ENCODE measurements at places on chromosomes 13 and 19. TPM values are rescaled to one million over a fixed set of nuclear protein-coding genes. Genes with fewer than 3 reads are reported as not detected.

Gene ARHGAP33
- 18.5 TPM for total RNA-seq

DNA sequence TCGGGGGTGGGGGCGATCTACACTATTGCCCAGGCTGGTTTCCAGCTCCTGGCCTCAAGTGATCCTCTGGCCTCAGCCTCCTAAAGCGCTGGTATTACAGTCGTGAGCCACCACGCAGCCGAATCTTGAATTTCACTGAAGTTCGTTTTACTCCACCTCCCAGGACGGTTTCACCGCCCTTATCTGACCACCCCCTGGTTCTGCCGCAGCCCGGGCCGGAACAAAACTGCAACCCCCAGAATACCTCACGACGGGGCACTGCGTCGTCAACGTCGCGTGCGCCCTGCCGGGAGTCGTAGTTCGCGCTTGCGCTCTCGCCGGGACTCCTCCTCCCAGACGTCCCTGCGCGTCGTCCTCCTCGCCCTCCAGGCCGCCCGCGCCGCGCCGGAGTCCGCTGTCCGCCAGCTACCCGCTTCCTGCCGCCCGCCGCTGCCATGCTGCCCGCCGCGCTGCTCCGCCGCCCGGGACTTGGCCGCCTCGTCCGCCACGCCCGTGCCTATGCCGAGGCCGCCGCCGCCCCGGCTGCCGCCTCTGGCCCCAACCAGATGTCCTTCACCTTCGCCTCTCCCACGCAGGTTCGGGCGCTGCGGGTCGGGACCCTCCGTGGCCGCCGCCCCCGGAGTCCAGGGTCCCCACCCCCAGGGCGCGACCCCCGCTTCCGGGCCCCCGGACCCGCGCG lies at the start of gene ATP5F1D:
TSS of gene ATP5F1D (plus strand) at position 335 of the 679 bp plus-strand sequence. CDS start at position 435, 100 bp downstream.
- peak; percentile 96 for DNase-seq

- no peak for DNase-seq
Measured at GRCh38 chr13:40403509-40404241, 262.8 kb downstream of the FOXO1 start.

DNA sequence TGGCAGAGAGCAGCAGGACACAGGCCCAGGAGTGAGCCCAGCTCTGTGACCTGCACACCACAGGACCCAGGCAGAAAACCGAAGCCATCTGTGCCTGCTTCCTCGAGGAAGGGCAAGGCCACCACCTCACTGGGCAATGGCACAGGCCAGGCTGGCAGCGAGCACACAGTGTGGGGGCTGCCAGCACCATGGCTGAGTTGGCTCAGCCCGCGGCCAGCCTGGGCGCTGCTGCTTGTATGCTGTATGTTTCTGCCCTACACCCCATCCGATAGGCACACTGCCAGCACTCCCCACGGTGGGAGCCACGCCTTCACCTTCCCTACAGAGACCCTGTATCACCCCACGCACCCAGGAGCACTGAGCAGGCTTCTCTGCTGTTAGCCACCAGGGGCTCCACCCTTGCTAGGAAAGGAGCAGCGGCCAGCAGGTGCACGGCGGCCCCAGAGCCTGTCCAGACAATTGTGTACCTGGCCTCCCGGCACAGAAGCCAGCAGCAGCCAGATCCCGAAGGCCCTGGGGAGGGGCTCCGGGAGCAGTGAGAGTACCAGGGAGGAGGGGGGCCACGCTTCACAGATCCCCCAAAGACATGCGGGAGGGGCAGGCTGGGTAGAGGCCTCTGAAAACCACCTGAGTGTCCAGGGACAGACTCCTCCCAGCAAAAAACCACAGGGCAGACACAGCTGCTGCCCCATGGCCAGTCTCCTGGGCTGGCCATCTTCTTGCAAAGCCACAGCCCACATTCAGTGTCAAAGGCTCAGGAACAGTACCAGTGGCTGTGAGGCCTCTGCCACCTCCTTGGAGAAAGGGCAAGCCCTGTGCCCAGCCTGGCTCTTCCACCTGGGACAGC lies 56.1 kb downstream of the MLLT1 start:
- DNase-seq: peak; percentile 75

- no peak for DNase-seq
Measured at GRCh38 chr19:47039239-47039874, 9.1 kb downstream of the TMEM160 start.

Gene F2RL3
- 3.2 TPM for total RNA-seq

Gene RNF225
- 0.25 TPM for total RNA-seq

DNA sequence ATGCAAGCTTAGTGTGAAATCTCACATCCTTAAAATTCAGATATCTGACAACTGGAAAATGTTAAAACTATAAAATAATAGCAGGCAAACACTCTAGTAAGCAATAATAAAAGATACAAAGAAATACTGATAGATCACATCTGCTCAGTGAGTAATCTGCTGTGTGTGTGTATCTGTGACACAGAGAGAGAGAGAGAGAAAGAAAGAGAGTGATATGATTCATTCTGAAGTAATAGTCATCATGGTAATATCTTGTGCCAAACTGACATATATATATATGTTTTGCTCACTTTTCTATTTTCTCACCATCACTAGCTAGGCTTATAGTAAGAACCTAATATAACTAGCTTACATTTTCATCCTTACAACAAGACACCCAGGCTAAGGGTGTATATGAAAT lies 288.0 kb upstream of the SLITRK6 start:
- DNase-seq: no peak

- no peak for DNase-seq
Measured at GRCh38 chr13:40352380-40352778, 314.1 kb downstream of the FOXO1 start.

DNA sequence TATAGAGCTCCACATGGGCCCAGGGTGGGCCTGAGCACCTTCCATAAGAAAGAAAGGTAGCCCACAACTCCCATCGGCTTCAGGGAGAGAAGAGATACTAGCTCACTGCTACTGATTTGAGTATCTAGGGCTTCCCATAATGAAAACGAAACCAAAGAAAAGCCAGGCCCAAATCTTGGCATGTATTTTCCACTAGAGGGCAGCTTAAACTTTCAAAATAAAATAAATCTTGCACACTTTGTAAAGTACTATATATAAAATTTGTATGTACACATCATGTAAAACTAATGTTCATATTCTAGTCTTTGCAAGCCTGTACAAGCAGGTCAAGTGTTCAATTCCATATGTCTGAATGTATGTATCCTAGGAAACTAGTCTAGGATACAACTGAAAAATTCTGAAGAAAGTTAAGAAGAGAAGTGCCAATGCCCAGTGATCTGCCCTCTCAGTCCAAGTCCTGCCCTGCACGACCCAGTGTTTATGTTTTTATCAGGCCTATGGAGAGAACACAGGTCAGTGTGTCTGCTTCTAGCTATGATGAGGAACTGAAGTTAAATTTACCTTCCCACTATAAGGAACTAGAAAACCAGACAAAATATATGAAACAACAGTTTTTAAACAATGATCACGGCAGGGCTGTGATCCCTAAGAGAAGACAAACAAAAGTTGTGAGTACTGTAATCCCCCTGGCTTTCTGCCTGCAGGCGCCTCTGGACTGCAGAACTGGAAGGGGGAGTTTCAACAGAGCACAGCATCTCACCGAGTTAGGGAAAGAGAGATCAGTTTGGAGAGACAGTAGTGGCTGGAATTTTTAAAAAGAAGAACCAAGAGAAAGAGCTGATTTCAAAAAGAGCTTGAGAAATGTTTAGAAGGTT lies 475.7 kb downstream of the UQCRFS1 start:
- DNase-seq: no peak
